Activated T-cell treated with anti-CD3 and anti-CD28 coated beads, Interleukin-2, amount 50 U/mL, for 48 hours (primary cell): ENCODE measurements at places on chromosomes 6 and 20.

DNA sequence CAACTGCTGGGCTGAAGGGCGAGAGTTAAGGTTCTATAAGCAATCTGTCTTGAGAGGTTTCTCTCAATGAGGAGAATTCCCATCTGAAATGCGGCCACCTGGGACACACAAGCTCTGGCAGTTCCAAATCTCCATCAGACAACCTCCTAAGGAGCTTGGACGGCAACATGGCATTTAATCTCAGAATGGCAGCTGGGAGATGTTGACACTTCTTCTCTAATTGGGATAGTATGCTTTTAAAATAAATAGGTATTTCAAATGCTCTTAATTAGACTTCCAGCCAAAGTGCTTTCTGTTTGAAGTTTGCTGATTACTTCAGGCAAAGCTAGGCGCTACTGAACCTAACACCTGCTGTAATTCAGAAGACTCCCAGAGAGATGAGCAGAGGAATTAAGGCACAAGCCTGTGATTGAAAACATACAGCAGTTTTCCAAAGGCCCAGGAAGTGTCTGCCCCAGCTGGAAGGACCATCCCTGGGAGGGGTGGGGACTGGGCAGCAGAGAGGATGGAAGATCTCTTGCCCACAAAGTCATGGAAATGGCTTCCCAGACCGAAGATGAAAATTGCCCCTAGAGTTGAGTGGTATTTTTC, 59.1 kb upstream of the KCNK16 start:
- DNase-seq: no peak

- no peak for DNase-seq
These were observed 53.0 kb upstream of the DTNBP1 start for GRCh38 chr6:15715851-15716250.

DNA sequence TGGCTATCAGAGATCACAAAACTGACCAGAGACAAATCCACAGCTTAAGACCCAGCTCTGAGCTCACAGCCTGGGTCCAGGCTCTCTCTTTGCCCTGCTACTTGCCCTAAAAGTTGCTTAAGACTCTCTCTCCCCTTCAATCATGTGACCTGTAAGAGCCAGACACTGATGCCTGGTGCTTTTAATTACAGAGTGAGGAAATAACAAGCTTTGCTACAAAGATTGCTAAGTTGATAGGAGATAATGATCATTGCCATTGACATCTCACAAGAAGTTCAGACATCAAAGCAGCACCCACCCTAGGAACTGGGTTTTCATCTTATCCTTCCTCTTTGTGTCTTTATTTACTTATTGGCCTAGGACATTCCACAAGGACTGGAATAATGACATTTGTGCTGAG, 125.9 kb upstream of the CD93 start:
- no peak for DNase-seq

DNA sequence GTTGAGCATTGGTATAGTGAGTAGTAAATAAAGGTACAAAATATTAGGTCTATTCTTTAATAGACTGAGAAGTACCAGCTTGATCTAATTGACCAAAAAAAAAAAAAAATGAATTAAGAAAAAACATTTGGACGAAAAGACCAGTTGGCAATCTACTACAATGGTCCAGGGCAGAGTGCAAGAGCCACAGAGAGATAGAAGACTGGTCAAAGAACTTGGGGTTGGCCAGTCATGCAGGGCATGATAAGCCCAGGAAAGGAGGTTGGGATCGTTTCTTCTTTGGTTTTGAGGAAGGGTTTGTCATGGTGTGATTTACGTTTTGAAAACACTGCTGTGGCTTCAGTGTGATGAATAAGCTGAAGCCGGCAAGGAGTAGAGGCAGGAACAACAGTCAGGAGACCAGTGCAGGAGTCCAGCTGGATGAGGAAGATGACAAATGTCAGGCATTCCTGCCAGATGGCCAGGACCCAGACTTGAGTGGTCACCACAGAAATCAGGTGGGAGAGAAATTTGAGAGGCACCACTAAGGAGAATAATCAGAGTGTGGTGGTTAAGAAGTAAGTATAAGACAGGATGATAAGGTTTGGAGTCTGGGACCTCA, 14.0 kb downstream of the SMLR1 start:
- DNase-seq: no peak

- DNase-seq: no peak
These were observed 99.5 kb downstream of the FYN start for GRCh38 chr6:111773501-111774345.

DNA sequence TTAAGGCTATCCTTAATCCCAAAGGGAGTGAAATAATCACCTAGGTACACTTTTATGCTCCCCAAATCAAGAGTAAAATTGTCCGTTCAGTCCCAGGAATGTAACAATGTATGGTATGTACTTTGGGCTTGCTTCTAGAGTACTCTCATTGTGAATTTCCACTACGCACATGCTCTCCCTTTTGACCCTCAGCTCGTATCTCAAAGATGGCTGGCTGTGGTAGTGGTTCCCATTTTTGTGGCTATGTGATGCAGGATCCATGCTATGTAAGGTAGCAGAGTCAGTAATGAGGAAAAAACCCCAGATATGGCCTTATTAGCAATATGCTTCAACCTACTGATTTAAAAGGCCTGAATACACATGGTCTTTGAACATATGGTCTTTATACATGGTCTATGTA, 133.7 kb downstream of the DST start:
- no peak for DNase-seq

- no peak for DNase-seq
These were observed 30.7 kb upstream of the NAA20 start for GRCh38 chr20:19986419-19986818.
